ENCODE measurements at places on chromosomes 5 and 9.

GRCh38 chr9:95425910-95426551, 90.7 kb downstream of the PTCH1 start:
- DNase-seq = peak; percentile 13

DNA sequence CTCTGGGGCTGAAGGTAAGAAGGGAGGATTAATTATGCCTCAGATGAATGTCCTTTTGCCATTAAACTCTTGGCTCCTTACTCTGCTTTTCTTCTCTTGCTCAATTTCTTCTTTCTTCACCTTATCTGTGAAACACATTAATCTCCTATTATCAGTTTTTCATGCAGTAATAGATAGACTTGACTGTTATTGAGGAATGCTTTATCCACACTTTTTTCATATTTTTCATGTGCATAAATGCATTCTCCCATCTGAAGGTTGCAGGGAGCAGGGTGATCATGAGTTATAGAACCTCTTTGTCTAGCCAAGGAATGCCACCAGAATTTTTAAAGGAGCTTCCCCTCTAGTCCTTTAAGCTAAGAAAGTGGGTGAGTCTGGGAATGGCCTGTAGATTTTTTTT, 66.4 kb upstream of the CD180 start:
- no peak for DNase-seq

GRCh38 chr5:113194591-113194990, 218.0 kb downstream of the DCP2 start:
- no peak for DNase-seq

DNA sequence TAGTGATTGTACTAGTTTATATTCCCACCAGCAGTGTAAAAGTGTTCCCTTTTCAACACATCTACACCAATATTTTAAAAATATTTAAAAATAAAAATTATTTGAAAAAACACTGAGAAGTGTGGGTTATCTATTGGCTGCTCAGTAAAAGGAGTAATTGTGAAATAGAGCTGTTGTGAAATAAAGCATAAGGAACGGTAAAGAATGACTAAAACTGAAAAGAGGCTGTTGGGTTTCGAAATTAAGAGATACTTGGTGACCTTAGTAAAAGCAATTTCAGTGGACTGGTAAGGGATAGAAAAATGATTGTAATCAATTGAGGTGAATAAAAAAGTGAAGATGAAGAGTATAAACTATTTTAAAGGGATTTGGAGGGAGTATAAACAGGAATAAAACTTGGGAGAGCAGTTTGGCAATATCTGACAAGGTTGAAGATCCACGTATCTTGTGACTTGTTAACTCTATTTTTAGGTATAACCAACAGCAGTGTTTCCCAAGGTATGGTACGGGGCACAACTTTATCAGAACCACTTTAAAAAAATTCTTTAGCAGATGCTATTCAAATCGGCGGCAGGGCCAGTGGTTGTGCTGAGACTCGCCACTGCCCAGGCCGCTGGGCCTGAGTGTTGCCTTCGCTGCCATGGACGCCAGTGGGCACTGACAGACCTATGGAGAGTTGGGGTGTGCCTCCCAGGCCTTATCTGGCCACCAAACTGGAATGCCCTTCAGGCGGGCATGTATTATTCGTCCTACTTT, 63.3 kb downstream of the TMEM38B start:
- no peak for DNase-seq

DNA sequence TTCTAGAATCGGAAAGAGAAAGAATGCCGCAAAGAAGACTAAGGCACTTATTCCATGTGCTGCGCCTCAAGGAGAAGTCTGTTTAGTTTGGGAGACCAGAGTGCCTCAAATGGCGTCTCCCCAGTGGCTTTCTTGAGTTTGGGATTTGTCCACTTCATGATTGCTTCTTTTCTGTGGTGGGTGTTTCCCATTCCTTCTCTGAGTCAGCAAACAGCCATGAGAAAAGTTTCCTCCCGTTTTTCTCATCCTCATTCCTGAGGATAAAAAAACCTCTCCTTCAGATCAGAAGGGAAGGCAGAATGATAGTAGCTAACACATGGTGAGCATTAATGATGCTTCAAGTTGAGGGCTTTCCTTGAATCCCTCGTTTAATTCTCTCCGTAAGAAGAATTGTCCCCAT, 275.9 kb upstream of the WWC1 start:
- DNase-seq = no peak

DNA sequence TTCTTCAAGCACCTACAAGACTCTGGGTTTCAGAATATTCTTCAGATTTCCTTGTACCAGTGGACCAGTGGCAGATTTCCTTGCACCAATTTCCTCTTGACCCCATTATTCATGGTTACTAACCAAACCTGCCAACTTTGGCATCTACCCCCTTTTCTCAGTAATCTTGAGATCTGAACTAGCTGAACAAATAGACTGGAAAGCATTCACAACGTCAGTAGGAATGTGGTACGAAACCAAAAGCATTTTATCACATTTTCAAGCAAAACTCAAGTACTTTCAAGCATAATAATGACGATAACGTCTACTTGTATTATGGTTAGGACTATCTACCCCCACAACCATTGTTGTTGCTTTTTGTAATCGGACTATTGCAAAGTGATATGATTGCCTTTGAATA, 1217.3 kb downstream of the PTPRD start:
- no peak for DNase-seq

DNA sequence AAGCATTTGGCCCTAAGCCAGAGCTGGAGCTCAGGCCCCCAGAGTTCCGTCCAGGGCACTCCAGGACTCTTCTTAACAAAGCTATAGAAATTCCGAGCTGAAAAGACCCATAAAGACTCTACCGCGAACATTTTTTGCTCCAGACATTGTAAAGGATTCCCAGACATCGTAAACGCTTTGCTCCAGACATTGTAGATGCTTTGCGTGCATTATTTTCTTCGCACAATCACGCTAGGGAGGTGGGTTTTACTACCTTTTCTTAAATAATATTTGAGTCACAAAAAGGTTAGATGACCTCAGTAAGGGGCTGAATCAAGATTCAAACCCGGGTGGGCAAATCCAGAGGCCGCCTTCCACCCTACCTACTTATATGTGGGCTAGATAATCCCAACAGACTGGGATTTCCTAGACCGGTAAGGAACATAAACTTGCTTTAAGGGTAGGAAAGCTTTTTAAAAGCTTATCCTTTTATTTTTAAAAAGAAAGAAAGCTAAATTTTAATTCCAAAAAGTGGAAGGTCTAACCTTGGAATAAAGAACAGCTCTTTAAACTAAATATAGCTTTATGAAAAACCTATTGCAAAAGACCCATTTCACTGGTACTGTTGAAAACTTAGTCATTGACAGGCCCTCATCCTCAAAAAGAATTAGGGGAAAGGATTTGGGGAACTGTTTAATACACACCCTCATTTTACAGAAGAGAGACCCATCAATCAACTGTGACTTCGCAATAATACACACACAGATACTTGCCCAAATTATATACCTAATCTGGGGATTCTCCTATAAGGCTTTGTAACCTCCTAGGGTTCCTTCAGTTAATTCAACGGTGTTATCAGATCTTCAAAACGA, 822 bp upstream of the TNIP1 start:
- no peak for DNase-seq

DNA sequence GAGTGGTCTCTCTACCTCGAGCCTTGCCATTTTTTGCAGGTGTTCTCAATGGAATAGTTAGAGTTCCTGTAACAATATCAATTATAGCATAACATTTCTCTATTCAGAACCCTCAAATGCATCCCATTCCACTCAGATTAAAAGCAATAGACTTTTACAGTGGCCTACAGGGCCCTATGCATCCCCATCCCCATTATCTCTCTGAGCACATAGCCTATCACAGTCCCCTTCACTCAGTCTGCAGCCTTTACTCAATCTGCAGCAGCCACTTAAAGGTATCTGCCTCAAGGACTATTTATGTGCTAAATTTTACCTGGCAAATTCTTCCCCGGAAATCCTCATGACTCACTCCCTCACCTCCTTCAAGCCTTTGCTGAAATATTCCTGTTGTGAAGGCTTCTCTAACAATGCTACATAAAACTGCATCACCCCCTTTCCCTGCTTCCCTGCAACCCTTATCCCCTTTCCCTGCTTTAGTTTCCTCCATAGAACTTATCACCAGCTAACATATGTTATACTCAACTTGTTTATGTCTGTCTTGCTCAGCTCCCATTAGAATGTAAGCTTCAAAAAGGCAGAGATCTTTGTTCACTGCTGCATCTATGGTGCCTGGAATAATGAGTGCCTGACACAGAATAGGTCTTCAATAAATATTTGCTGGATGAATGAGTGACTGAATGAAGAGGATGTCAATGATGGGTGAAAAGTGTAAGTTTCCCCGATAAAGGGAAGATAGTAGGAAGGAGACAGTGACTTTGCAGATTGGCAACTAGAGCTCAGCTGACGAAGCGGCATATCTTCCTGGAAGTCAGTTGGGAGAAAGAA, 54.1 kb upstream of the ZNF366 start:
- DNase-seq = no peak

GRCh38 chr9:134908524-134909309, 9.0 kb downstream of the FCN1 start:
- DNase-seq = no peak

DNA sequence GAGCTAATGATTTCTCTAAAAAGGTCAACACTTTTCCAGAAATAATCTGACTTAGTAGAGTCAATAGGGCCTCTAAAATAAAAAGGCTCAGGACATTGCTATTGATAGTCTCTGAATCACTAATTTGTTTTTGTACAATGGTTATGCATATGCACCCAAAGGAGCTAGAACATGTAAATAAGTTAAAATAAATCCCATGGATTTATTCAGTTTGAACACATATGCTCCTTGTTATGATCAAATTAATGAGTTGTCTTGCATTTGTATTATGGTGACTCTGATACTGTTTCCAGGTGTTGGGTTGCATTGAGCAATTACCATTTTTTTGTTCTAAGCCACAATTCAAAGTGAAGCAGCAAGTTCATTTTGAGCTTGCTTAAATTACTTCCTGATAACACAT, 276.0 kb upstream of the TUSC1 start:
- no peak for DNase-seq

- DNase-seq = no peak
Observed at GRCh38 chr9:129415942-129416651, 204.8 kb downstream of the C9orf50 start.

DNA sequence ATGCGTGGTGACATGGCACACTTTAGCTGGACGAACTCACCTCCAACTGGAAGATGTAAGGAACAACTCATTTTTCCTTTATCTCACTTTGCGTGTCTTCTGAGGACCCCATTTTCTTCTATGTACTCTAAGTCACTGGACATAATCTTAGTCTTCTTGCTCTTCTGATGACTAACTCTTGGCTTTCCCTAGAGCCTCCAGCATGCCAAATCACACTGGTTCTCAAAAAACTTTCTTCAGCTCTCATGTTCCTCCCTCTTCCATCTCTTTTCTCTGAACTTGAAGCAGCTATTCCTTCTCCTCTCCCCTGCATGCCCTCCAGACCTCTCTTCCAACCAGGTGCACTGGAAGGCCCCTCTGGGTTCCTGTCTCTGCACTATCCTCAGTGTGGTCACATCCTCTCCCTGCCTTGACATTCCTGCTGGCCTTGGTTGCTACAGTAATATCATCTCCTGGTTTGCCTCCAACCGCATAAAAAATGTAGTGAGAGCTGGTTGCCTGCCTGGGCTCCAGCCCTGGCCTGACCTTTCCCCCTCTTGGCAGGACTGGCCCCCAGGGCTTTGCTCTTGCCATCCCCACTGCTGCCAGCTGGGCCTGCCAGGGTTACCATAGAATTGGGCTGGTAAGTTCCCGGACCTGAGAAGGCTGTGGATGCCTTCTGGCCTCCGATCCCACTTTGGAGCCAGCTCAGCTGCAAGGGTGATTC, 44.8 kb upstream of the BNC2 start:
- no peak for DNase-seq

- no peak for DNase-seq
Observed at GRCh38 chr5:179345183-179345432, 153 bp downstream of the ADAMTS2 start.

DNA sequence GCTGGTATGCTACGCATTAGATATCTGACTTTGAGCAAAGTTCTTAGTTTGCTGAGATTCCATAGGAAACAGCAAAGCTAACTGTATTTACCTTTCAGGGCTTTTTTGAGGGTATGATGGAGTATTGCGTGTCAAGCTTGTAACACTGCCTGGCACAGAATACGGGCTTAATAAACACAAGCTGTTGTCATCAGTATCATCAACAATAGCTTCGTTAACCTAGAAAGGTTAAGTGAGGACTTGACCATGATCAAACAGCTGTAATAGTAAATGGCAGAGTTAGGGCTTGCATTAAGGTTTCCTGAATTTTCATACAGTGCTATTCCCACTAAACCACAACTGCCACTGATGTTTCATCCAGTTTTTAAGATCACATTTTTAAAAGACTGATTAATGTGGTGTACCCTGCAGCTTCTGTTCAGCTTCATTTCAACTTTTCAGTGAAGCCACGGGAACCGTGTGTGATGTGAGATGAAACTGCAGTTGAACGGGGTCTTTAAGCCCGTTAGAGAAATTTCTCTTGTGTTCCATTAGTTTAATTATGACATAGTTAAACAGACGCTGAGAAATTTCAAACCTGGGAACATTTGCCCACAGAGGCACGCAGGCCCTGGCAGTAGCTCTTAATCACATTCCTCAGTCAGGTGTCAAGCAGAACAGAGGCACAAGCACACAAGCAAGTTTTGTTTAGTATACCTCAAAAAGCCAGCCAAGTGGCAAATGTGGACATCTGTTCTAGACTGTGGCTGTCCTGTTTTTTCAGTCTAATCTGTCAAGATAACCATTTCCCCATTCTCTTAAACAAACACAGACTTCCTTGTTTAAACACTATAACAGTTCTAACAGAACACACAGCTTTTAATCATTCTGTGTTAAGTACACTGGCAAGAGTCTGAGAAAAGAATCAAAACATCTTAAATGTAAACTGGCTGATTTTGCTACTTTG, 147.1 kb downstream of the ZNF608 start:
- no peak for DNase-seq

DNA sequence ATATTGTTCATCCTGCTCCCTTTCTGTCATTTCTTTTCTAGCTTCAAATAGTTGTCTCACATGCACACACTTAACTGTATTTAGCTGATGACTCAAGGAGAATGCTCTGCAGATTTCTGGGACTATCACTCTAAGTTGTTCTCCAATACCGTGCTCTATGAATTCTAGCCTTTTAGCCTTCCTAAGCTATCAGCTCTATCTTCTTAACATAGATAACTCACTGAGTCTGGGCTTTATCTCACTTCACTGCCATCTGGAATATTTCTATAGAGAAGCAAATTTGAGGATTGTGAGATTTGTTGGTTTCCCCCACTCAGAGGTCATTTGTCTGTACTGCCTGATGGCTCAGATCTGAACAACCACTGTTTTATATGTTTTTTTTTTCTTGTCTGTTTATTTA, 369.7 kb downstream of the TUSC1 start:
- DNase-seq = no peak

DNA sequence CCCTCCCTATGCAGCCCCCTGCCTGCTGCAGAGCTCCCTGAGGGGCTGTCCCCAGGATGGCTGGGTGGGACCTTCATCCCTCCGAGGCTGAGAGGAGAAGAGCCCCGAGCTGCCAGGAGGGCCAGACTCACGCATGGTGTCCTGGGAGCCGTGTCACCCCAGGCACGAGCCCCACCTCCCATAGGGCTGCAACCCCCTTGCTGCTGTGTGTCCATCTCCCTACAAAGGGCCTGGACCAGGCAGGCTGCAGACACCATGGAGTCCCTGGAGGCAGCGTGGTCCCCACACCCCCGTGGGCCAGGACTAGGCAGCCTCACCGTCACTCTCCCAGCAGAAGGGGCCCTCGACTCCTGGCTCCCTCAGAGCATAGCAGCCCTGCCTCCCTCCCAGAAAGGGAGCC, 11.2 kb upstream of the SEC16A start:
- DNase-seq = no peak

Data from activated CD4-positive, alpha-beta T cell treated with anti-CD3 and anti-CD28 coated beads for 48 hours (primary cell).